Activated T-helper 1 cell treated with anti-CD3 and anti-CD28 coated beads, Interleukin-12 subunit alpha, Interleukin-12 subunit beta, Interleukin-2, Interleukin-4 antibody, amounts not matched to agents 30 ng/mL and 10 ng/mL and 1 ng/mL, durations not matched to agents 14 hours and 24 hours and 36 hours (primary cell): ENCODE measurements at places on chromosomes 6 and 20.

DNA sequence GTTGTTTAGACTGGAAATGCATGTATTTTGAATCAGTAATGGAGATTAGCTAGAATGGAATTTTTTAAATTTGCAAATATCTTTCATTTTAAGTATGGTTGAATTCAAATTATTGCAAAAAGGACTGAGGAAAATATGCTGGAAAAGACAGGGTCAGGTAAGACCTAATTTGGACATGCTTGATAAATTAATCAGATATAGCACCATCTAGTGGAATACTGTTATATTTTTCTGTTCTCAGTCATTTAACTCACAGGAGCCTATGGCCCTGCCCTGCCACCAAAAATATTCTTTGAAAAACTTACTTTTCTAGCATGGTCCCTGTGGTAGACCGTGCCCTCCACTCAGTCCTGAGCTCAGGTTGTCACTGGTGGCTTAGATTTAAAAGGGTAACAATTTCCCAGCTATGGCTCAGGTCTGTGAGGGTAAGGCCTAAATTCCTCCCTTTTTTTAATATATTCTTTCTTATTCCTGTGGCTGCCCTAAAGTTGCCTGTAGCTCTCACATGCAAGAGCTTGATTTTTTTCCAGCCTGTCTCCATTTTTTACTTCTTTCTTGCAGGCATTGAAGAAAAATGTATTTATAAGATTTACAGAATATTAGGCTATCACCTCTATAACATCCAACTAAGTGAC is 25.3 kb upstream of the KIAA1586 start:
- no peak for DNase-seq

- DNase-seq: peak; percentile 43
Measured at GRCh38 chr6:111482188-111482958, 645 bp downstream of the REV3L start.

DNA sequence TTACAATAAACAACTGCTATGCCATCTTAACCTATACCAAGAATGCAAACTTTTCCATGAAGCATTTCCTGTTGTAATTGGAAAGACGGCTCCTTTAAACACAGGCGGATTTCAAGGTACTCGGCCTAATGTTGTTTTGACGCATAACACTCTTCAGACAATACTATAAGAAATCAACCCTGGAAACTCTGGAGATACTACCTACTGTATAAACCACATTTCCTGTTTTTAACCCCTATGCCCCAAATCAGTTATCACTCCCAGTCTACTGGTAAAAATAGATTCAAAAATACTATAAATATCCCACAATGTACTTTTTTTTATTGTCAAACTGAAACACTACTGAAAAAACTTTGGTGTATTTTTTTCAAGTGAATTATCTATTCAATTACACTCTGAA is 118.1 kb downstream of the IRF4 start:
- DNase-seq: no peak

- no peak for DNase-seq
Measured at GRCh38 chr6:52976149-52976548, 18.9 kb downstream of the GSTA4 start.

DNA sequence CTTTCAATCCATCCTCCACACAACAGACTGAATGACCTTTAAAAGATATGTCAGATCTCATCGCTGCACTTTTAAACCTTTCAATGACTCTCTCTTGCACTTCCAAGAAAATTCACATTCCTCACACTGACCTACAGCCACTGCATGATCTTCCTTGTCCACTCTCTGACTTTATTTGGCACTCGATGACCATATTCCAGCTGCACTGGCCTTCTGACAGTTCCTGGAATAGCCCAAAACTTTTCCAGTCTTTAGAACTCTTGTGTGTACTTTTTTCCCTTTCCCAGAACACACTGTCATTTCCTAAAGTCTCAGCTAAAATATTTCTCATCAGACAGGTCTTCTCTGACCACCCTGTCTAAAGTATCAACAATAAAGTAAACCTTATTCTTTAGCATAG is 174.6 kb downstream of the ADGRG6 start:
- DNase-seq: no peak

- no peak for DNase-seq
Measured at GRCh38 chr6:148500402-148500801, 157.8 kb downstream of the SASH1 start.

GRCh38 chr6:136576821-136577220 is 26.6 kb upstream of the MAP7 start:
- no peak for DNase-seq

GRCh38 chr20:24840121-24840713 is 108.9 kb upstream of the CST7 start:
- no peak for DNase-seq
